ELF-1 (cell line): ENCODE measurements at places on chromosomes 3 and 15.
A peak's percentile ranks its signal among the peaks of the same experiment; 100 is the strongest.

DNA sequence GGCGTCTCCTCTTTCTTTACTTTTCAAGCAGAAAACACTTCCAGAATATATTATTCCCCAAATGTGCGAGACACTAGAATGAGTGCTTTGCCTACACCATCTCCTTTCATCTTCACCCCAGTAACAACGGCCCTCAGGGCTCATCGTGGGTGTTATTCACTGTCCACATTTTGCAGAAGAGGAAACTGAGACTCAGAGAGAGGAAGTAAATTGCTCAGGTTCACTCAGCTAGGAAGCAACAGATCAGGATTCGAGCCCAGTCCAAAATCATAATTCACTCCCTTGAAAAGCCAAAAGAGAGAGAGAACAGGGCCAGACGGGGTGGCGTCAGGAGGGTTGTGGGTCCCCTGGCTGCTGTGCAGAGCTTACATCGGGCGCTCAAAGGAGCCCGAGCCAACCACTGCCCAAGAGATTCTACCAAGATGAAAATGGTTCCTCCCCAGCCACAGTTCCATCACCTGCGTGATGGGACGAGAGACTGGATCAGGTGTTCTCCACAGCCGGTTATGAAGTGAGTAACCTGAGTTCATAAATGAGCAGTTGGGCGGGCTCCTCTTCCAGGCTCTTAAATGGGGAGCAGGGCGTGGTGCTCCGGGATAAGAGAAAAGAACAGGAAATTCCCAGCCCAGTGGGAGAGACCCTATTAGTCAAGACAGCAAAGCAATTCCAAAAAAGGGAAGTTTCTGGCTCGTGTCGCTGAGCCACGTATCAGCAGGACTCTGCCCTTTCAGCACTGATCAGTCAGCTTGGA lies 48.6 kb upstream of the FLNB start:
- no peak for DNase-seq

DNA sequence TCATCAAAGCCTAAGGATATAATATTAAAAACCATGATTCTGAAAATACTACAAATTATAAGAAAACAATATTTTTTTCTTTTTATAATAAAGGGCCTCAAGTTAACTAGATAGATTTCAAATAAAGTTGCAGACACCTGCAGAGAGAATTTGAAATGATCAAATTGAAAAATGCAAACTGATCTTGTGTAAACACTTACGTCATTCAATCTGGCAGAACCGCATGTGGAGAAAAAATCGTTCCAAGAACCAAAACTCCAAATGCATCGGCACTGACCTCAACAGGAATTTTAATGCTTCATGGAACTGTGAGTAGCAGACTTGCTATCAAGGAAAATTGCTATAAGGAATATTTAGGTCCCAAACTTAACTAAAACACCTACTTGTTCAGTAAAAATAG lies 17.2 kb downstream of the CPA3 start:
- no peak for DNase-seq

DNA sequence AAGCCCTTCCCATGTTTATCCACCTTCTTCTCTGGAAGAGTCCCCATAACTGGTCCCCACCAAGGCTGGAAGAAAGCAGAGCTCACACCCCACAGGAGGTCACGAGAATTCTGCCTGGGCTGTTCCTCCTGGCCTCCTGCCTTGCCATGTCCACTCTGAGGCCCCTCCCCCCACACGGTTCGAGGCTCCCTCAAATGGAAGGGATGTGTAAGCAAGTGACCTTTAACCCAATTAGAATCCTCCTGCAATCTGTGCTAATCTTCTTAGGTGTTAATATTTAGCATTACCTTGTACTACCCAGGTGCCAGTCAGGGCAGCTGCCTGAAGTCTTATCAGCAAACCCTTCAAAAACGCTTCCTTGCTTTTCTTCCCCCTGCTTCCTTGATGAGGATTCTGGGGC lies 32.4 kb upstream of the DYNC1LI1 start:
- no peak for DNase-seq

DNA sequence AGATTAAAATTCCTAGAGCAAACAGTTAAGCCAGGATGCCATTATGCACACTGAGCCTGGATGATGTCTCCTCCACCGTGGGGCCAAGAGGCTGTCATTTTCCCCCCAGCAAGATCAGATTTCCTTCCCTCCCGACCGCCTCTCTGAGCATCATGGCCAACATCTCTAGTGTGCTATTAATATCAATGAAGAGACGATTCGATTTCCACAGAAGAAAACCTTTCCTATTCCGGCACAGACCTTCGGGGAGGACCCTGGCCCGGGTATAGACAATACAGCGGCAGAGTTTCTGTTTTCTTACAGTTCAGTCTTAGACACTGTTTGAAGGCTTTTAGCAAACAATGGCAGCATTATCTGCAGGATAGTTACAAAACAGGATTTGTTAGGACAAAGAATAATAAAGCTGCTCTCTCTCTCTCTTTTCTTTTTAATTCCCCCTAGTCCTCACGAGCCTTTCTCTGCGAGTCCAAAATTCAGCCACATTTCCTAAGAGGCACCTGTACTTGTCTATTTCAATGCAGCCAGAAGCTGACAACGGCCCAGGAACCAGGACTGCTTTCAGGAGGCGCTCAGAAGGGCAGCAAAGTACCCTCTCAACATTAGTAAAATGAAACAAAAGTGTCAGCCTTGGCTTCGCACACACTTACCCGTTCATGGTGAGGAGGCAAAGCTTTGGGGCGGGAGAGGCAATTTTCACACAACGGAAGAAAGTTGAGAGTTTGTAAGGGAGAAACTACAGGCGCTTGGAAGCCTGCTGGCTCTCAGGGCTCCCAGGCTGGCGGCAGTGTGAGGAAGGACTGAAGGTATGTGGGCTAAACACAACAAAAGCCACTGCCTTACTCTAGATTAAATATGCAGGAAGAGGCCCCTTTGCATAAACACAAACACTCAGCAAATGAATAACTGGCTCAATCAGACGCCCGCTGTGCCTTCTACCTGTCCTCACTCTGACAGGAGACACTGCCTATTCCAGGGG lies 278.0 kb downstream of the FOXP1 start:
- peak; percentile 85 for DNase-seq

- DNase-seq: peak; percentile 65
Observed at GRCh38 chr15:96369825-96370621, 39.5 kb downstream of the NR2F2 start.

DNA sequence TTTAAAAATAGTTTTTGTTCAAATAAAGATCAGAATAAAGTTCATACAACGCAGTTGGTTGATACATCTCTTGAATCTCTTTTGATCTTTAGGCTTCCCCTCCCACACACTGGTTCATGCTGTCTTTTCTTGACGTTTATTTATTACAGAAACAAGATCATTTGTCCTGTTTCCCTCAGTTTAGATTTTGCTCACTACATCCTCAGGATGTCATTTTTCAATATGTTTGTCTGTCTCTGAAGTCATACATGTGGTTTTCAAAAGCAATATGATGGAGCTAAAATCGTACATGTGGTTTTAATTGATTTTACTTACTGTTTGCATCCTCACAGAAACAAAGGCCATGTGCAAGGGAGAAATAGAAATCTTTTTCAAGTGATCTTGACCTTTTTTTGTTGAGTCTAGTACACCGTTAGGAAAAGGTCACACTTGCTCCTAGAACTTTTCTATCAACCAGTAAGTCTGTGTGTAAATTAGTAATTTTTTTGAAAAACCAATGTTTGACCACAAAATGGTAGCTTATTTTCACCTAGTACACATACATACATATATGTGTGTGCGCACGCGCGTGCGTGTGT lies 63.7 kb upstream of the SENP5 start:
- DNase-seq: no peak

GRCh38 chr3:171564748-171565480 lies 104.7 kb upstream of the TNIK start:
- no peak for DNase-seq

DNA sequence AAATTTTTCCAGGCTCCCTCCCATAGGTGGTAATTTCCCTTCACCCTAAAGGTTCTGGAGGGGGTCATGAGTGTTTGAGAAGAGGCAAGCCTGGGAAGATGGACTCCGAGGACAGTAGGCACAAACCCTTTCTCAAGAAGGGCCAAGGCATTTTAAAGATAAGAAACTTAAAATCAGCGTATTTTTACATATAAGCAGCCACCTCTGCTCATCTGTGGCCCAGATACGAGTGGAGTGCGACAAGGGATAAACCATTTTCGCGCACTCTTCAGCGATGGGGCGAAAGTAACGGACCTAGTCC lies 539 bp downstream of the RASSF1 start:
- DNase-seq: no peak

DNA sequence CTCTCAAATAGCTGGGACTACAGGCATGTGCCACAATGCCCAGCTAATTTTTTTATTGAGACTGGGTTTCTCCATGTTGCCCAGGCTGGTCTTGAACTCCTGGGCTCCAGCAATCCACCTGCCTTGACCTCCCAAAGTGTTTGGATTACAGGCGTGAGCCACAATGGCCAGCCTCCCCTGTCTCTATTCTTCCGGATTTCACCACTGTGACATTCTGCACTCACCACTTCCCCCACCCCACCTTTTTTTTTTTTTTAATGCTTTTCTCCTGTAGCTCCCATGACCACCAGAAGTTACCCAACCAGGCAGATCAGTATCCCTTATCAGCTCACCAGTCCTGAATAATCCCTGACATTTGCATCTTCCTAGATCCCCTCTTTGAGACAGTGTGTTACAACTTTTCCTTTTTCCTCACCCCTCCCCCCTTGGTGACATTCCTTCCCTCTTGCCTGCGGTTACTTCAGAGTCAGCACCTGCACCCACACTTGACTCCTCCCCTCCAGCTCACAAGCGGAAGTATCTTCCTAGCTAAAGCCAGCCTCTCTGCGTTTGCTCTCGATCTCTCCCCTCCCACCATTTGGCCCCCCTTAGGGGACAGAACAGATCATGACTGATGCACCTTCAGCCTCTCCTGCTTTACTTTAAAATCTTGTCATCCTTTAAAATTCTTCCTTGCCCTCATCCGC lies 13.5 kb upstream of the ZNF592 start:
- peak; percentile 95 for DNase-seq

GRCh38 chr3:79018265-79018664 lies 749.5 kb downstream of the ROBO1 start:
- DNase-seq: no peak
